ENCODE measurements at places on chromosomes 7 and 10.

GRCh38 chr10:68697106-68697505 lies 23.9 kb upstream of the CCAR1 start:
- DNase-seq: no peak

DNA sequence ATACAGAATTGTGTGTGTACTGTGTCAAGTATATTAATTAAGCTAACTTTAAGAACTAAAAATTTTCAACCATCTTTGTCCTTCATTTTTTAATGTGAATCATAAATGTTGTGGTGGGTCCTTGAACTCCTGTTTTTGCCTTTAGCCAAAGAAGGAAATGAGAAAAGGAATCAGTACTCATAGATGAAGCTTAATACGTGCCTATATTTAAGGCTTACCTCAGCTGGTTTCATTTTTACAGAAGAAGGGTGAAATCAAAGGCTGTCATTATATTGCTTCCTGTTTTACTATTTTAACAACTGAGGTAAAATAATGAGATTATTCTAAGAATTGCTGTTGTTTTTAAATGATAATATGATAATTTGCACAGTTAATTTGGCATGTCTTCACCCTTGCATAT lies 6.3 kb upstream of the SNX13 start:
- DNase-seq: no peak

DNA sequence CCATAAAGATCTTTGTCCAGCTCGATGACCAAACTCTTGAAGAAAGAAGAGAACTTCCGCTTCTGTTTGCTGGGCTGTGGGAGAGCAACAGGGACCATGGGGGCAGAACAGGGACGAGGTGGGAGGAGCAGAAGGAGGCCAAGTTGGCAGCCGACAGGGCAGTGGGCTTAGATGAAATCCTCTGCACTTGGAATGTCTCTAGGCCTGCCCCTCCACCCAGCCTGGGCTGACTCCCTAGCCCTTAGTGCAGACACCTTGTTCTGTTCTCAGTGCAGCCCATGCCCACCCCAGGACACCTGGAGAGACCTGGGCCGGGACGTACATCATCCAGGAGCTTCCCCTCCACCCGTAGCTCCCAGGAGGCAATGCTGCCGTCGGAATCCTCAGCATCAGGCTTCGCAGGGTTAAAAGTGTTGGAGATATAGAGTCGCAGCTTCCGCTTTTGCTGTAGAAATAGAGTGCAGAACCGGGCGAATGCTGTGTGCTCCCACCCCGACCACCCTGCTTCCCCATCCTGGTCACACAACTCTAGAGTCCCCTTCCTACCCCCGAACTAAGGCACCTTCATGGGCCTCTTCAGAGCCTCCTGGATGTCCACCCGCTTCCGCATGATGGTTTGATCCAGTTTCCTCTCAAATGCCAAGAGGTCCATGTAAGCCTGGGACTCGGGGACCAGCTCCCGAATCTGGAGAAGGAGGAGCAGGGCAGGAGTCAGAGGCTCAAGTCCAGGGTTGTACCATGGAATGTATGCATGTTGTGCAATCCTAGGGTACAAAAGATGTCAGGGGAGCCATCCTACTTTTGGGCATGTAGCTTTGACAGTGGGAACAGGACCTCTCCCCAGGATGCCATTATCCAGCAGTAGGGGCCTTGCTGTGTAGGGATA lies 6.1 kb downstream of the SMARCD3 start:
- no peak for DNase-seq

GRCh38 chr10:102965311-102965851 lies 47.3 kb downstream of the CNNM2 start:
- DNase-seq: no peak

DNA sequence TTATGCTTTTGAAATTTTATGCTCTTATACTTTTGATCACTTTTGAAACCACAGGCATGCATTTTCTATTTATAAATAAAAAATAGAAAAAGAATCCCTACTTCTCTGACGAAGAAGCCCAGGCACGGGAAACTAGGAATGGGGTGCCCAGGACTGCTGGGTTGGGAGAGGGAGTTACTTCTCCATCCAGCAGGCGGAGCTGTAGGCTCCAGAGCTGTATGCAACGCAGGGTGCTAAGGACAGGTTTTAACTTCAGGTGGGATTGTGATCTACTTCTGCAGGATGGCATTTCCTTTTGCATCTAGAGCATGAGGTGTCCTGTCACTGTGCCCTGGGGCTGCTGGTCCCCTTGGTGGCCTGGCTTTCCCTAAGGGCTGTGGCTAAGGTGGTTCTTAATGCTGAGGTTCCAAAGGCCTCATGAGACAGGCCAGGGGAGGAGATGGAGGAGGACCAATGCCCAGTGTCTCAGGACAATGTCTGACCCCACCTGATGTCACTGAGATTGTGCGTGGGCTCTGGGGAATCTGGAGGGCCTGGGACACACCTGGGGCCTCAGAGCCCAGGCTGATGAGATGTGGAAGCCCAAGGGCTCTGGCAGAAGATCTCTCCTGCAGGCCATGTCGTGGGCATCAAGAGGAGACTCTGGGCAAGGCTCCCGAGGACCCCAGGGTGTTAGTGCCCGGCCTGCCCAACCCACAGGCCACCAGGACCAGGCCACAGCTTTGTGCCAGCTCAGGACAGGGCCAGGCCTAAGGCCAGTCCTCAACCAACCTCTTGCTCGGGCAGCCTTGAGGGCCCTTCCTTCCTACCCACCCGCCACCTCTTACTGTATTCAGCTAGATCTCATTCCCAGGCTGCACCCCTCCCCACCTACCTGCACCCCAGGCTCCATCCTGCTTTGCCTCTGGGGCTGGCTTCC lies 507 bp downstream of the CCDC201 start:
- no peak for DNase-seq

GRCh38 chr10:59311025-59311424 lies 51.3 kb downstream of the FAM13C start:
- DNase-seq: no peak

DNA sequence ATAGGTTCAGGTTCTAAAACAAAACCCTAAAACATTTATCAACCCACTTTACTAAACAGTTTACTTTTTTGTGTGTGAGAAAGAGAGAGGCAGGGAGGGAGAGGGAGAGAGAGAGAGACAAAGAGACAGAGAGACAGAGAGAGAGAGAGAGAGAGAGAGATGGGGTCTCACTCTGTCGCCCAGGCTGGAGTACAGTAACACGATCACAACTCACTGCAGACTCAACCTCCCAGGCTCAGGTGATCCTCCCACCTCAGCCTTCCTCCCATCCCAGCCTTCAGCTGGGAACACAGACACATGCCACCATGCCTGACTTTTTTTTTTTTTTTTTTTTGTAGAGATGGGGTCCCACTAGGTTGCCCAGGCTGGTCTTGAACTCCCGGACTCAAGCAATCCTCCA lies 52.9 kb downstream of the PARD3 start:
- no peak for DNase-seq

- no peak for DNase-seq
These were observed 55.1 kb upstream of the SEMA3A start for GRCh38 chr7:84249656-84250055.

DNA sequence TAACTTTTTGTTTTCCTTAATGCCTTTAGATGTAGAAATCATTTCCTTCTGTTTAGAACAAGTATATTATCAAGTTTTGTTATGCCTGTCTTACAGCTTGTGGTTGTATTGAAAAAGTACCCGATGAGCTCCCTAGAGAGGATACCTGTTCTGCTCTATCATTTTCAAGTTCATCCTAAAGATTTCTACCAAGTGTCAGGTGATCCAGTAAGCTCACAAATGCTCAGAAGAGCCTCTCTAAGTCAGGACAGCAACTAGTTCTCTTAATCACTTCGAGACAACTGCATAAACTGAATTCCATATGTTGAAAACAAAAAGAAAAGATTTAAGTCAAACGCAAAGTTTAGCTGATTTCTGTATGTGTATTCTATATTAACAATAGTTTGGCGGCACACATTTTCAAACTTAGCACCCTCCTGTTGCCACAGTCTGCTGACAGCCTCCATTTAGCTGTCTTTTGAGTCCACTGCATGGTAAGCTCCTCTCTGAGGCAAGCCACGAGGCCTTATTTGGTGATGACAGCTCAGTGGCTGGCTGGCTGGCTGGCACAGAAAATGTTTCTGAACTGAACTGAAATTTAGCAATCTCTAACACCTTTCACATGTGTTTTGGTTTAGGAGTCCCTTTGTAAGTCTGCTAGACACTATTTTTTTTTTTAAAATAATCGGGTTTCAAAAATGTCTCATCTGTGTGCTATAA lies 59.4 kb downstream of the SEMA3C start:
- no peak for DNase-seq

- no peak for DNase-seq
These were observed 900 bp downstream of the MKLN1 start for GRCh38 chr7:131328377-131329175.

DNA sequence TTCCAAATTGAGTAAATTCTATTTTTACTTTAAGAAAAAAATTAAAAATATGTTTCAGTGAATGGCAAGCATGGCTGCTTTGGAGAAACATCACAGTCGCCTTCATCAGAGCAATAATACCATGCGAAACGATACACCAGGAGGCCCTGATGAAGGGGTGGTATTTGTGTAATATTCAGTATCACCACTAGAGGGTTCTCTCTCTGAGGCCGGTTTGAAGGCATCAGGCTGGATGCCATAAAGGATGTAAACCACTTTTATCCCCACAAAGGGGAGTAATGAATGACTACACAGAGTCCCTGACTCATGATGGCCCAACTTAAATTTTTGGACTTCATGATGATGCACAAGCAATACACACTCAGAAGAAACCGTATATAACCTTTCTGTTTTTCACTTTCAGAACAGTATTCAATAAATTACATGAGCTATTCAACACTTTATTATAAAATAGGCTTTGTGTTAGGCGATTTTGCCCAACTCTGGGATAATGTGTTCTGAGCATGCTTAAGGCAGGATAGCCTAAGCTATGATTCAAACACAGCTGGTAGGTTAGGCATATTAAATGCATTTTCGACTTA lies 95.5 kb downstream of the PPP1R17 start:
- DNase-seq: peak; percentile 14

- DNase-seq: no peak
These were observed 22.7 kb upstream of the TM9SF3 start for GRCh38 chr10:96609510-96609909.

- no peak for DNase-seq
These were observed 373.3 kb upstream of the PRKCQ start for GRCh38 chr10:6953271-6953801.

GRCh38 chr7:63925626-63926460 lies 72.8 kb upstream of the ZNF722 start:
- DNase-seq: peak; percentile 76

DNA sequence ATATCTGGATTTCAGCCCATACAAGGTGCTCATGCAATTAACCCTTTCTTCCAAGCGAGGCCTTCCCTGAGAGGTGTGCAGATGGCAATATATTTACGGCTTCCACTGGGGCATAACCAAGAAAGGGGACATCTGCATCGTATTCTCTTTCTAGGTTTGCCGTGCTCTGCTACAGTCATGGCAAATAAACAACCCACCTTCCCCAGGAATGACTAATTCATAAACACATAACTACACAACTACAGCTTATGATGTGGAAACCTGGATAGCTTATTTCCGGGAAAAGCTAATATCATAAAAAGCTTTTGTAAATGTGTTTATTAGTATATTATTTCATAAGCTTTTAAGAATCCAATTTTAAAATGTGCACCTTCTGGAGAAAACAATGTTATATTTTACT lies 120.0 kb downstream of the CAMK1D start:
- DNase-seq: no peak

- DNase-seq: no peak
These were observed 151.5 kb downstream of the RNF216 start for GRCh38 chr7:5629941-5630340.

- DNase-seq: no peak
These were observed 306.9 kb downstream of the FRMD4A start for GRCh38 chr10:14023673-14024328.

- DNase-seq: no peak
These were observed 14.0 kb upstream of the EXOC6 start for GRCh38 chr10:92834331-92834730.

- DNase-seq: no peak
These were observed 355.3 kb downstream of the TCERG1L start for GRCh38 chr10:130956251-130956650.

- no peak for DNase-seq
These were observed 382.7 kb upstream of the LRGUK start for GRCh38 chr7:133744451-133744850.

GRCh38 chr7:152403726-152404125 lies 32.1 kb downstream of the KMT2C start:
- no peak for DNase-seq

DNA sequence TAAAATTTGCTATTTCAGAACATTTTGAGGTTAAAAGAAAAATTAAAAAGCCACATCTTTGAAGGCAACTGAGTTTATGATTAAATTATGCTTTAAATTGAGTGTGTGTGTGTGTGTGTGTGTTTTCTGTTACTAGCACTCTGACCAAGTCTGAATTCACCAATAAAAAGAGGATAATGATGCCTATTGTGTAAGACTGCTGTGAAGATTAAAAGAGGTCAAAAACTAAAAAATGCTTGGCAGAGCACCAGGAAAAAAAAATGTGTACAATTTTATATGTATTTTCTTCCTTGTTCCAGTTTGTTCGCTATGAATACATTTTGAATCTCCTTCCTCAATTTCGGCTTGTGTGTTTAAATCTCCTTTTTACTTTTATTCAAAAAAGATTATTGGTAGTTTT lies 316.6 kb upstream of the MAGI2 start:
- no peak for DNase-seq

- DNase-seq: no peak
These were observed 42.7 kb downstream of the PTPN12 start for GRCh38 chr7:77579797-77580196.

- peak; percentile 15 for DNase-seq
These were observed 571 bp downstream of the KDM7A start for GRCh38 chr7:140176122-140176701.

DNA sequence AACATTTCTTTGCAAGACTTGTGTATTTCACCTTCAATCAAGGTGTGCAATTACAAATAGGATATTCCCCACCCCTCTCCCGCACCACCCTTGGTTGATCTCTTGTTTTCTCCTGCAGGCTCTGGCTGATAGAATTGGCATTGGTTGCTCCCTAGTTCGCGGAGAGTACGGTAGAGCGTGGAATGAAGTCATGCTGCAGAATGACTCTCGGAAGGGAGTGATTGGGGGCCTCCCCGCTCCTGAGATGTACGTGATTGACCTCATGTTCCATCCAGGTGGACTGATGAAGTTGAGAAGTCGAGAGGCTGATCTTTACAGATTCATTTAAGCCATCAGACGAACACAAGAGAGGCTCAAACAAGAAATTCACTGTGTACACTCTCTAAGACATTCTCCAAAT lies 58.2 kb upstream of the MSRB2 start:
- no peak for DNase-seq

DNA sequence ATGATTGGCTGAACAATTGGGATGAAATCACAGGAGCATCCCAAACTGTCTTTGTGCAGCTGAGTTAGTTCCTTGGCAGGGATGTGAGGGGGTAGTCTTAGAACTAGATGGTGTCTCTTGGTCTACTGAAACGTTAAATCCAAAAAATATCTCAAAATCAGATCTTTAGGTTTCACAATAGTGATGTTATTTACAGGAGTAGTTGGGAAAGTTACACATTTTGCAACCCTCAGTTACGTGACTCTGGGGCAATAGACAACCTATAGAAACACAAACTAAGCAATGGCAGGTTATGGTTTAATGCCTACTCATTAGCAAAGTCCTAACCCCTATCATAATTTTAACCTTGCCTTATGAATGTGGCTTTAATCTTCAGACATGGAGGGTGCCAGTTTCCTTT lies 24.0 kb downstream of the PKD1L1 start:
- DNase-seq: no peak
